ENCODE measurements at places on chromosomes 4 and X.

DNA sequence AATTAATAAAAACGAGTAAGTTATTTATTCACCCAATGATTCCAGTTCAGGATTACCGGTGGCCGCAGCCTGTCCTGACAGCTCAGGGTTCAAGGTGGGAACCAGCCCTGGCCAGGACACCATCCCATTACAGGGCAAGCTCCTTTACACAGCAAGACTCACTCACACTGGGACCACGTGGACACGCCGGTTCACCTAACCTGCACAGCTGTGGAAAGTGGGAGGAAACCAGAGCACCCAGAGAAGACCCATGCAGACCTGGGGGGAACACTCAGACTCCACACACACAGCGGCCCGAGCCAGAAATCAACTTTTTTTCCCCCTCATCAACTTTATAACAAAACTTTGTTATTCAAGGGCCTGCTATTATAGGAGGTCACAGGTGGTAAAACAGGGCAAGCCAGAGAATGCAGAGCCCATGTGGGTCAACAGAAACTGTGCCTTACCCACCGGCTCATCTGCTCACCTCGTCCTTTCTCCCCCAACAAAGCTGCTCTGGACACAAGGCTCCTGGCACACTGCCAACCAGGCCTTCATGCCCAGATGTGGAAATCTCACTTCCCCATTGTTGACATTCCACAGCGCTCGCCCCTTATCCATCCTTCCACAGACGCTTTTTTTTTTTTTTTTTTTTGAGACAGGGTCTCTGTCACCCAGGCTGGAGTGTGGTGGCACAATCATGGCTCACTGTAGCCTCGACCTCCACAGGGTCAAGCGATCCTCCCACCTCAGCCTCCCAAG lies 8.0 kb upstream of the ODAPH start:
- no peak overlapping the region for H3K27ac ChIP-seq
- H3K27me3 ChIP-seq: no peaks in the 10 kb centered on the region
- H3K4me3 ChIP-seq: no peak overlapping the region
- H3K36me3 ChIP-seq: peaks cover 3% of the 10 kb centered on the region
- peaks cover 5% of the 10 kb centered on the region for H3K4me1 ChIP-seq

DNA sequence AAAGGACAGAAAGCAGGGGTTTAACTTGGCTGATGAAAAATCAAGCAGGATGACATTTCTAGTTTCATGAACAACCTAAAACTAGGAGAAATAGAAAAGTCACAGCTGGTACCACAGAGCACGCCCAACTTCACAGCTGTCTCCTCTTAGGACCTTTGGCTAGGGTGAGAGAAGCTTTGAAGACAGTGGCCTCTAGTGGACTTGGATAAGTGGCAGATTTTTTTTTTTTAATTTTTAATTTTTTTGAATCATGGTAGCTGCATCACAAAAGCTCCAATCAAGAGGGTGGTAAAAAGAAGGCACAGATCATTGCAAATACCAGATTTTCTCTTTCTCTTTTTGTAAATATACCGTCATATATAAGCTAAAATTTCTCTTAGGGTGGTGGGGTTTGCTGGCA lies 20.2 kb upstream of the MAP3K15 start:
- H3K27me3 ChIP-seq: no peaks in the 10 kb centered on the region
- no peaks in the 10 kb centered on the region for H3K4me1 ChIP-seq
- peaks cover 10% of the 10 kb centered on the region for H3K36me3 ChIP-seq
- H3K27ac ChIP-seq: no peak overlapping the region
- H3K4me3 ChIP-seq: no peak overlapping the region

GRCh38 chr4:124708517-124709300 lies 3.8 kb downstream of the ANKRD50 start:
- no peak overlapping the region for H3K4me3 ChIP-seq
- no peaks in the 10 kb centered on the region for H3K27me3 ChIP-seq
- peaks cover 37% of the 10 kb centered on the region for H3K36me3 ChIP-seq
- peaks cover 50% of the 10 kb centered on the region for H3K4me1 ChIP-seq
- no peak for DNase-seq

DNA sequence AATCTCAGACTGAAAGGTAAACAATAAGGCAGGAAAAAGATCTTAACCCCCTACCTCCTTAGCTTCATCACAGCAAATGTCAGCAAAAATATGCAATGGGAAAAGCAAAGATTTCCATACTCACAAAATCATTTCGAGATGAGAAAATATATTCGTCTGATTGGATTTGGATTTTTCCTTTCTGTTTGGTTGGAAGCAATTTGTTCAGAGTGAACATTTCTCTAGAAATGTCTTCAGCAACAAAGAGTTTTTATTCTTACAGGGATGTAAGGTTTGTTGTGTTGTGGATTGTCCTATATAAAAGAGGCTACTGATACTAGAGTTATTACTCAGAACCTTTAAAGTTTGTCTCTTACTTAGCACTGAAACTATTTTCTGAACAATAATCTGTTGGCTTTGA lies 23.8 kb downstream of the GRIA2 start:
- H3K27me3 ChIP-seq: peaks cover 23% of the 10 kb centered on the region
- no peak overlapping the region for H3K27ac ChIP-seq
- no peak overlapping the region for H3K4me3 ChIP-seq
- no peaks in the 10 kb centered on the region for H3K4me1 ChIP-seq
- no peak for DNase-seq

DNA sequence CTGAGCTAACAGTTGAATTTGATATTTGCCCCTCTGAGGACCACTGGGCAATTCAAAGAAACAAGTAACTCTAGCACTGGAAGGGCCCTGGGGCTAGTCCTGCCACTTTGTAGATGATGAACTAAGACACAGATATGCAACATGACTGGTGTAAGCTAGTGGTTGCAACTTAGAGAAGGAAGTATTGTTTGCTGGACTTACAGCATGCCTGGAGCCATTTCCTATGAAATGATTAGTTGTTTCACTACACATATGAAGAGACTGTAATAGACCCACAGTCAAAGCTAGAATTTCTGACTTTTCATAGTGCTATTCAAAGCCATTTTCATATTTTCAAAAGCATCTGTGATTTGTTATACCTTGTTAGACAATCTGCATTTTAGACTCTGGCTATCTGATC lies 96.2 kb downstream of the TSPAN7 start:
- H3K27ac ChIP-seq: no peak overlapping the region
- no peaks in the 10 kb centered on the region for H3K4me1 ChIP-seq
- H3K4me3 ChIP-seq: no peak overlapping the region
- DNase-seq: no peak
- no peaks in the 10 kb centered on the region for H3K27me3 ChIP-seq
- H3K36me3 ChIP-seq: no peaks in the 10 kb centered on the region

GRCh38 chrX:17183566-17183965 lies 191.4 kb upstream of the NHS start:
- H3K36me3 ChIP-seq: no peaks in the 10 kb centered on the region
- no peaks in the 10 kb centered on the region for H3K4me1 ChIP-seq

DNA sequence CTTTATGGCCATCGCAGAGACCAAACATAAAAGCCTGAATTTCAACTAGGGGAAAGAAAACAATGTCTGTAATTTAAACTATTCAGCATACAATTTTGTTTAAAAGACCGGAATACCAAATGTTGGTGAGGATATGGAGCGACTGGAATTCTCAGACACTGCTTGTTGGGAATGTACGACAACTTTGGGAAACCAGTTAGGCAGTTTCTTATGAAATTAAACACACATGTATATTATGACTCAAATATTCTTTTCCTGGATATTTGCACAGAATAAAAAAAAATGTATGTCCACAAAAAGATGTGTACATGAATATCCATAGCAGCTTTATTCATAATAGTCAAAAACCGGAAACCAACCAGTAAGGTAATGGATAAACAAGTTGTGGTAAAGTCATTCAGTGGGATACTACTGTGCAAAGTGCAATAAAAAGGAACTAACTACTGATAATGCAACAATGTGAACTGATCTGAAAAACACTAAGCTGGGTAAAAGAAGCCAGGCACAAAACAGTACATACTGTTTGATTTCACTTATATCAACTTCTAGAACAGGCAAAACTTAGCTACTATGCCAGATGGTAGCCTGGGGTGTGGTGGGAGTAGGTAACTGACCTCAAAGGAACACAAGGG lies 152.7 kb upstream of the FTHL17 start:
- H3K27me3 ChIP-seq: no peaks in the 10 kb centered on the region
- peak overlapping the region; percentile 59 for H3K27ac ChIP-seq
- DNase-seq: no peak
- peaks cover 43% of the 10 kb centered on the region for H3K4me1 ChIP-seq
- H3K36me3 ChIP-seq: peaks cover 21% of the 10 kb centered on the region

DNA sequence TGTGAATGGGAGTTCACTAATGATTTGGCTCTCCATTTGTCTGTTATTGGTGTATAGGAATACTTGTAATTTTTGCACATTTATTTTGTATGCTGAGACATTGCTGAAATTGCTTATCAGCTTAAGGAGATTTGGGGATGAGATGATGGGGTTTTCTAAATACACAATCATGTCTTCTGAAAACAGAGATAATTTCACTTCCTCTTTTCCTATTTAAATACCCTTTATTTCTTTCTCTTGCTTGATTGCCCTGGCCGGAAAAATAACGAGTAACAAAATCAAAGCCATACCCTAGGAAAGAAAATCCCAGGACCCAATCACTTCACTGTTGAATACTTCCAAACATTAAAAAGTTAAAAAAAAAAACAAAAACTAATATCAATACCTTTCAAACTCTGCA lies 67.7 kb upstream of the UGT2B4 start:
- no peaks in the 10 kb centered on the region for H3K36me3 ChIP-seq
- DNase-seq: no peak
- H3K4me3 ChIP-seq: no peak overlapping the region
- no peaks in the 10 kb centered on the region for H3K4me1 ChIP-seq
- no peak overlapping the region for H3K27ac ChIP-seq

DNA sequence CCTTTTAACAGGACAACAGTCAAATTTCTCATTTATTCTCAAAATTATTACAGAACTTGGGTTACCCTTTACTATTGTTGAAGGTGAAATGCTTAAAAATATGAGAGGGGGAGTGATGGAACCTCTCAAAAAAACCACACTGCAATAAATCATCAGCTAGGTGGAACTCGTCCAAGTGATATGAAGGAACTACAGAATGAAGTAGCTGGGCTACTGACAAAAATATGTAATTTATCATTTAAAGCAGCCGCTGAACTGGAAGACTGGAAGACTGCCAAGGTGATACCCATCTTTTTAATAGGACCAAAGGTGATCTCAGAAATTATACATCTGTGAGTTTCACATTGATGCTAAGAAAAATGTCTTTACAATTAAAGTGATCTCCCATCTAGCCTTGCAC lies 597.7 kb upstream of the TENM3 start:
- H3K27me3 ChIP-seq: no peaks in the 10 kb centered on the region
- no peak overlapping the region for H3K27ac ChIP-seq
- H3K4me1 ChIP-seq: peaks cover 16% of the 10 kb centered on the region
- no peaks in the 10 kb centered on the region for H3K36me3 ChIP-seq

GRCh38 chr4:55758570-55758969 lies 61.0 kb upstream of the EXOC1L start:
- no peak for DNase-seq
- no peaks in the 10 kb centered on the region for H3K36me3 ChIP-seq
- no peaks in the 10 kb centered on the region for H3K27me3 ChIP-seq
- no peak overlapping the region for H3K27ac ChIP-seq

DNA sequence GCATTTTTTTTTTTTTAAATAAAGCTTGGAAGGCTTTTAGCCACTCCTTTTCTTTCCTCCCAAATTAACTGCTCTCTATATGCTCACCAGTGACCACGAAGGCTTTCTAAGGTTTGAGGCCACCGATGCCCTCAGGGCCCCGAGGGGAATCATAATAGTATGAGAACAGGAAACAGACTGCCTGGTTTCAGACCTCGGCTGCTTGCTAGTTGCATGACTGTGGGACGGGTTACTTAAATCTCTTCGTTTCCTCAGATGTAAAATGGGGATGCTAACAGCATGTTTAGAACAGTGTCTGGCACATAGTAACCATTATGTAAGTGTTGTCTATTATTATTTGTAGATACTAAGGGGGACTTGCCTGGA lies 3.6 kb downstream of the LINC00632 start:
- no peaks in the 10 kb centered on the region for H3K36me3 ChIP-seq
- peaks cover 1% of the 10 kb centered on the region for H3K4me1 ChIP-seq
- peaks cover 17% of the 10 kb centered on the region for H3K27me3 ChIP-seq
- DNase-seq: no peak
- no peak overlapping the region for H3K27ac ChIP-seq

DNA sequence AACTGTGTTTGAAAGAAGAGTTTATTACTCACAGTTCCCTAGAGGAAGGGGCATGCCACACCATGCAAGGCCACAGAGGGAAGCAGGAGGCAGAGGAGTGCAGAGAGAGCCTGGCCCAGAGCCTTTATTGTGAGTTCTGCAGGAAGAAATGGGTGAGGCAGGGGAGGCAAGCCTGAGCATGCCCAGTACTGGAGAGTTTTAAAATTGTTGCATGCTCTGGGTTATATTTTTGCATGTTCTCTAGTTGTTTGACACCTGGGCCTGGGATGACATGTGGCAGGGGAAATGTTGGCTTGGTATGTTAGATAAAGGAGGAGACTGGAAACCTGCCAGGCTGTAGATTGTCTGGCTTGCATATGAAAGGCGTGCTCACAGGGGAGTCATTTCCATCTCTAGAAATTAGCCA lies 19.7 kb upstream of the CRMP1 start:
- H3K4me1 ChIP-seq: no peaks in the 10 kb centered on the region
- peaks cover 31% of the 10 kb centered on the region for H3K27me3 ChIP-seq
- H3K36me3 ChIP-seq: no peaks in the 10 kb centered on the region
- H3K4me3 ChIP-seq: no peak overlapping the region
- DNase-seq: no peak
- H3K27ac ChIP-seq: no peak overlapping the region

- H3K36me3 ChIP-seq: peaks cover 10% of the 10 kb centered on the region
- no peak overlapping the region for H3K4me3 ChIP-seq
- H3K4me1 ChIP-seq: no peaks in the 10 kb centered on the region
- no peaks in the 10 kb centered on the region for H3K27me3 ChIP-seq
- no peak for DNase-seq
- no peak overlapping the region for H3K27ac ChIP-seq
Observed at GRCh38 chrX:18935893-18936292, 48.0 kb downstream of the PHKA2 start.

DNA sequence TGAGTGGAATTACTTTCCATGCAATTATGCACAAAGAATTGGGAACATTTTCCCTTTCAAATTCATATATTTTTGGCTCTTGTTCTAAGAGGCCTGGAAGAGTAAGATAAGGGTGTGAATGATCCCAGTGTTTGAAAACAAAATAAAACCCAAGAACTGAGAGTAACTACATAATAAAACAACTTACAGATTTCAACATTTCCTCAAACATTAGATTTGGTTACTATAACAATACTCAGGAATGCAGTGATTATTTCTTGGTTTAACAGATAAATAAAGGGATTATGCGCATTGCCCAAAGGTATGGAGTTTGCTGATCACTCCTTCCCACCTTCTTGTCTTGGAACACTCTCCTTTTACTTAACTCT lies 292.5 kb downstream of the CAMK2D start:
- H3K4me1 ChIP-seq: peaks cover 34% of the 10 kb centered on the region
- DNase-seq: no peak
- no peak overlapping the region for H3K4me3 ChIP-seq
- H3K27ac ChIP-seq: peak overlapping the region; percentile 99

DNA sequence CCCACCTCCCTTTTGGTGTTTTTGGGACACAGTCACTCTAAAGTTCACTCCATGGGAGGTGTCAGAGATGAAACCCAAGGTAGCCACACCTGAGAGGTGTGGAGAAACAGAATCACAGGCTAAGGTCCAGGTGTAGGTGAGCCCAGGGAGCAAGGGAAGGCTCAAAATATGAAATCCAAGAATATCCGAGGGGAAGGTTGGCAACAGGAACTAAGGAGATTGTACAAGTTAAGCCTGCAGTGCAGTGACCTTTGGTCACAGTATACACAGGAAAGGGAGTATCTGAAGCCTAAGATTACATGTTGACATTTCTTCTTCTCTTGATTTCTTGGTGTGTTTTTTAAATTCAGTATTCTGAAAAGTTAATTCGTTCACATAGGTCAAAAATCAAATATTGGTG lies 46.5 kb downstream of the PHF8 start:
- H3K36me3 ChIP-seq: peaks cover 35% of the 10 kb centered on the region
- H3K4me1 ChIP-seq: no peaks in the 10 kb centered on the region
- no peak overlapping the region for H3K4me3 ChIP-seq
